ENCODE measurements at places on chromosomes 2 and 18.

GRCh38 chr2:217510771-217511291, 492.0 kb downstream of the TNS1 start:
- DNase-seq = peak; percentile 48

- no peak for DNase-seq
These were observed 479 bp downstream of the RNMT start for GRCh38 chr18:13726972-13727331.

- no peak for DNase-seq
These were observed 675.0 kb downstream of the IRS1 start for GRCh38 chr2:226124548-226125011.

DNA sequence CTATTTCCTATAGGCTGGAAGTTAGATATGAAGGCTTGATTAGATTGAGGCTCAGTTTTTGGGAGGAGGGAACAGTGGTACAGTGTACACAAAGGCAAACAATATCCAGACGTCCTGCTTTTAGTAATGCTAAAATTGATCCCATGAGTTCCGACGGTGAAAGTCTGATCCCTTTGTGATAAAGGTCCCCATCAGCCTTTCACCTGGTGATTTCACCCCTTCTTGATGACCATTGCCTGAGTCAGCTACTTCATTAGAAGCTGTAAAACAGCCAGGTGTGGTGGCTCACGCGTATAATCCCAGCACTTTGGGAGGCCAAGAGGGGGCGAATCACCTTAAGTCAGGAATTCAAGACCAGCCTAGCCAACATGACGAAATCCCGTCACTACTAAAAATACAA, 29.7 kb downstream of the TWSG1 start:
- no peak for DNase-seq

DNA sequence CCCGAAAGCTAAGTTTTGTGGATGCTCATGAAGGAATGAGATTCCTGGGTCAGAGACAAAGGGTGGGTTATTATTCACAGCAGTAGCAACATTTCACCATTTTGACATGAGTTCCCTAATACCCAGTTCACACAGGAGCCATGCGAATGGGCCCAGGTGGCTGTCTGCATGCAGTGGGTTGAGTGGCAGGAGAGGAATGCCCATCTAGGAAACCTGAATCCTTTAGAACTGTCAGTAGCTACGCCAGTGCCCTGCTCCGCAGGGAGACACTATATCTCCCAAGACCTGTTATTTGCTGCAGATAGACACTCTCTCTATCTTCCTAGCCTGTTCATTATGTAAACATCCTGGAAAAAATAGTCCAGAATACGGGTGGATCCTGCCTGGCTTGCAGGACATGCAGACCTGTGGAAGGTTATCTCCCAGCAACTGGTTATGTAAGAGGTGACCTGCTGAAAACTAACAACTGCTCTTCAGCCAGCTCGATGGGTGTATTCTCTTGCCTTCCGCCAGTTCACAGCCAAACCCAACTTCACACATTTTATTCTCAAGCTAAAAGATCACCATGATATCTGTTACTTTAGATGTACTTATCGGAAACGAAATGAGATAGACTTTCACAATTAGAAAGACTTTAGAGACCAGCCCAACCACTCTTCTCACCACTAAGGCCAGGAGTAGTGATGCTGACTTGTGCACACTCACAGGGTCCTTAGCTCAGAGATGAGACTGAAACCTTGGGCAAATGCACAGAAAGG, 59.1 kb downstream of the MBP start:
- no peak for DNase-seq

GRCh38 chr18:9530226-9531009, 55.1 kb downstream of the RALBP1 start:
- no peak for DNase-seq

GRCh38 chr2:19863303-19864041, 38.3 kb downstream of the TTC32 start:
- no peak for DNase-seq

- DNase-seq = no peak
These were observed 68.3 kb upstream of the CYP20A1 start for GRCh38 chr2:203170502-203170901.

DNA sequence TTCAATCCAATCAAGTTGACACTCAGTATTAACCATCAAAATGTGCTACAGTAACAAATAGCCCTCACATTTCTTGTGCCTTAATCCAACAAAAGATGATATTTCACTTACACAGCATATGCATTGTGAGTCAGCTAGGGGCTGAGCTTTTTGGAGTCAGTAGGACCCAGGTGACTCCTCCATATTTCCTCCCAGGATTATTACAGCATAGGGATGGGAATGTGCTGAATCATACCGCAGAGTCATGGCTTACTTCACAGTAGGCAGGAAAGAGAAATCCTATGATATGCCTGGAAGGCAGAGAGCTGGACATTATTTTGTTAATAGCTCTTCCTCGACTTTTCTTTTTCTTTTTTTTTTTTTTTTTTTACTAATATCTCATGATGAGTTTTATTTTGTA, 153.3 kb downstream of the TMEM182 start:
- DNase-seq = no peak

- DNase-seq = no peak
These were observed 39.8 kb upstream of the SMIM21 start for GRCh38 chr18:75467281-75467795.

DNA sequence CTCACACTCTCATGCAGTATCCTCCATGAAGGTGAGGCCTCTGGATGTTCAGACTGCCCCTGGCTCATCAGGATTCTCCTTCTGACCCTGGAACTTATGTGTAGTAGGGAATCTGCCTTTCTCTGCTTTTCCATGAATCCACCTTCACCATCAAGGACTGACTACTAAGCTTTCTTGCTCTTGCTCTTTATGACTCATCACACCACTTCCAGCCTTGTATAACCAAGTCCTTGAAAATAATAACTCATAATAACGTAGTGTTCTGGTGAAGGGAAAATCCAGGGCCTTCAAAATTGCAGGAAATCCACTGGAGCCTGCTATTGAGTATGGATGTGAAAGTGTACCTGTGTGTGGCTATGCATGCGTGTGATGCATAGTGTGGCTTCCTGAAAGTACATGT, 11.3 kb upstream of the KCNS3 start:
- no peak for DNase-seq

DNA sequence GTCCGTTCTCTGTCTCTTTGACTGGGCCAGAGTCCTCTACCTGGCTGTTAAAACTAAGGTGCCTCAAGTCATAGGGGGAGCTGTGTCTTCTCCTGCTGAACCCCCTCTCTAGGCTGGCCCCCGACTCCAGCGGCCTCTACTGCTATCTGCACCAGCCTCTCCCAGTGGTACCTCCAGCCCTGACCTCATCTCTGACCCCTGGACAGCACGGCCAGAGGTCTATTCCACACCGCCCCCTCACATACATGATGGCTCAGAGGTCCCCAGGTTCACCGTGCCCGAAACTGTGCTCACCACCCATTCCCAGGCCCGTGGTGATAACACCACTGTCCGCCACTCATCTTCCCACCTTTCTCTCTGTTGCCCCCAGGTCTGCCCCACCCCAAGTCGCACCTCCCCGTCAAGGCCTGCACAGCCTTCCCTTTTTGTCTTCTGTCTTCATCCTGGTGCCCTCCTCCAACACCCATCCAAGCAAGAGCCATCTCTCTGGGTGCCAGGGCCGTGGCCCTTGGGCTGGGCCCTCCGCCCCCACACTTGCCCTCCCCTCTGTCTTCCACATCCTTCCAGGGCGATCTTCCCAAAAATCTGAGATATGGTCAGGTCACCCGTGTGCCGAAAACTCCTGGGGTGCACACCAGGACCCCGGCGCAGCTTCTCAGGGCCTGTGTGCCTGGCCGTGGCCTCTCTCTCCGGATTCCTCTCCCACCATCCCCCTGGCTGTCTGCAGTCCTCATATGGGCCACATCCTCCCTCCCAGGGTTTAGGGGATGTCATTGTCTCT, 134.4 kb upstream of the ID2 start:
- DNase-seq = no peak

DNA sequence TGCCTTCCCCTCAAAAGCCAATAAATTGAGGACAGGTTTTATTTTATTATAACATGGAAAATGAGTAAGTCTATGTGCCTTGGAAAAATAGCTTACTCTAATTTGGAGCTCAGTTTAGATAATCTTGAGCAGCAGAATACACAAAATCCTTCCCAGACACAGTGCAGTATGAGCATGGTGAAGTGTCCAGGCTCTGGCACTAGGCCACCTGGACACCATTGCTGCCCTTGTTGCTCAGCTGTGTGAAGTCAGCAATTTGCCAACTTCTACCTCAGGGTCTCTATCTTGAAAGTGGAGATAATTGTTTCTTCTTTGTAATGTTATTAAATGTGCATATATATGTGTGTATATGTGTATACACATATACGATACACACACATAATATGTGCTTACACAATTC, 104.9 kb upstream of the CAVIN2 start:
- no peak for DNase-seq

GRCh38 chr2:219844401-219845091, 217.1 kb downstream of the SLC4A3 start:
- DNase-seq = no peak

DNA sequence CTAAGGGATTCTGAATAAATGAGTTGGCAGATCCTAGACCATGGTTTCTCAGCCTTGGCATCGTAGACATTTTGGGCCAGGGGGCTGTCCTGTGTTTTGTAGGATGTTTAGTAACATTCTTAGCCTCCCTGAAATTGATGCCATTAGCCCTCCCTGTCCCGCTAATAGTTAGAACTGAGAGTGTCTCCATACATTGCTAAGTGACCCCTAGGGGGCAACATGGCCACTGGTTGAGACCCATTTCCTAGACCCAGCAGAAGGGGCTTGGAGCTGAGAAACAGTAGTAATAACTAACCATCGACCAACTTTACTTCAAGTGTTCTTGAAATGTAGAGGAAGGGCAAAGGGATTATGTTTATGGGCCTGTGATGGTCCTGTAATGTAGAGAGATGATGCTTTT, 40.8 kb downstream of the KCMF1 start:
- no peak for DNase-seq

- DNase-seq = no peak
These were observed 145.1 kb downstream of the B3GNT2 start for GRCh38 chr2:62340994-62341484.

DNA sequence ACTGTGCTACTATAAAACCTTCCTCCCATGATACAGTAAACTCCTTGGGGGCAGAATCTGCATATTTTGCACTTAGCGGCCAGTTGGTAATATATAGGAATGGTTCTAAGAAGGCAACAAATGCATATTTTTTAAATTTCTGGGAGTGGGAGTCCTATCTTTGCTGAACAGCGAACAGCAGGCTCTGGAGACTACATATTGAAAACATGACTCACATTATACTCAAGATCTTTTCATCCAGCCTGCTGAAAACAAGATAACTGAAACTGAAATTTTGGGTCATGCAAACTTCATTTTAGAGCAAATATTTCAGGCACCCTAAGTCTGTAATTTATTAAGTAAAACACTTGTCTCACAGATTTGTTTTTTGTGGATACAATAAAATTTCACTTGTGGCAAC, 122.2 kb downstream of the SATB2 start:
- DNase-seq = no peak

DNA sequence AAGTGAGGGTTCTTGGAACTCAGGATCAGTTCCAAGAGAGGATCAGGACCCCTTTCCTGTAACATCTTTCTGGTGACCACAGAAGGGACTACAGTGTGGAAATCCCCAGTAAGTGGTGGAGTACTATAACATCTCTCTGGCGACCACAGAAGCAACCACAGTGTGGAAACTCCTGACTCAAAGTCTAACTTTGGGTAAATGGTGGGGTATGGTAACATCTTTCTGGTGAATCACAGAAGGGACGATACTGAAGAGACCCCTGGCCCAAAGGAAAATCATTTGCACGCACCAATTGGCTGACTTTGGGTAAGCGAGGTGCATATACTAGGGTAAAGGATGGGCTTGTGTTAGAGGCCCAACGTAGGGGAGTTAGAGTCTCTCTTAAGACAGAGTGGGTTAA, 56.3 kb upstream of the GULP1 start:
- no peak for DNase-seq

GRCh38 chr18:43078478-43079092, 36.9 kb downstream of the RIT2 start:
- no peak for DNase-seq

- DNase-seq = no peak
These were observed 170.3 kb upstream of the VRK2 start for GRCh38 chr2:57876313-57876712.

- no peak for DNase-seq
These were observed 255.3 kb downstream of the MYCN start for GRCh38 chr2:16195681-16196070.

DNA sequence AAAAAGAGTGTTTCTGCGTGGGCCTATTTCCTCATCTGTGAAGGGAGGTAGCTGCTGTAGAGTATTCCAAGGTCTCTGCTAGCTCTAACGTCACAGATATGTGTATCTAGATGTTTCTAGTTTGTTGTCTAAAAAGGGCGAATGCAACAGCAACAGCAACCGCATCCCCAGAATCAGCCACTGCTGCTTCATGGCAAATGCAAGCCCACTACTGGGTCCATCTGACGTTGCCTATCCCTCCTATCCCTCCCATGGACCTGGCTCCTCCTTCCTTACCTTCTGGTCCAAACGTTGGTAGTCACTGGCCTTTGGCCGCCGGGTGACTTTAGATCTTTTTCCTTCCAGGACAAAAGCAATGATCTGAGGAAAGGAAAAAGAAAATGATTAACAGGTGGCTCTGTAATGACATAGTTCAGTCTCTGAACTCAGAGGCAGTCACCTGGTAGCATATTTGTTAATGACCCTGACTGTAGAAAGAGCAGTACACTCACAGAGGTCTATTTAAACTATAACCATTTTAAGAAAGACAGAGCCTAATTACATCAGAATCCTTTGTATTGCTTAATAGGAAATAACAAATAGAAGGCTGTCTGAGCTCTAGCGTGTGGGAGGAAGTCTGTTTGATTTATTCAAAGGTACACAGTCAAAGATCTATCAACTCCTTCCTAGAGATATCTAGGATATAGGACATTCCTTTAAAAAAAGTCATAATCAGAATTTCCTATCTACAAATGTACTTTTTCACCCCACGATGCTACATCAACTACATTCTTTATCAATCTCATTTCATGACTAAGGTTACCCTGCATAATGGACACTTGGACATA, 2.9 kb downstream of the TGOLN2 start:
- peak; percentile 42 for DNase-seq

- no peak for DNase-seq
These were observed 6.2 kb upstream of the ARMC9 start for GRCh38 chr2:231191896-231192872.

Data from SIG-M5 (cell line).